ENCODE measurements at places on chromosomes 4 and X.

DNA sequence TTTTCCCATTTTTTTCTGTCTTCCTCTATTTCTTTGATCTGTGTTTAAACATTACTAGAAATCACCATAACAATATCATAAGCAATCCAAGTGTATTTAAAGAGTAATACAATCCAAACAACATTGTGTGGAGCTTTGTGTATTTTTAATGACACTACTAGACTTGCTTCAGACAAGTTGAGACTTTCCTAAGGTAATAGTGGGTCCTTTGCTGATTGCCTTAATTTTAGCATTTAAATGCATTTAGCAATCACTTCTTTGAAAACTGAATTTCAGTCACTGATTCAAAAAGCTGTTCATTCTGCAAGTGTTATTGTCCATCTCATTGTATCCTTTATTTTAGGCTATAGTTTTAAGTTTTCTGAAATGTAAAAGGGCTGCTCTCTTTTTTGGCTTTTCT is 804.8 kb downstream of the ADGRL3 start:
- DNase-seq: no peak

GRCh38 chr4:4338210-4339001 is 48.4 kb downstream of the ZBTB49 start:
- no peak for DNase-seq

- no peak for DNase-seq
Observed at GRCh38 chr4:169208090-169208455, 62.7 kb downstream of the SH3RF1 start.

GRCh38 chr4:36753048-36753447 is 471.6 kb downstream of the DTHD1 start:
- no peak for DNase-seq

DNA sequence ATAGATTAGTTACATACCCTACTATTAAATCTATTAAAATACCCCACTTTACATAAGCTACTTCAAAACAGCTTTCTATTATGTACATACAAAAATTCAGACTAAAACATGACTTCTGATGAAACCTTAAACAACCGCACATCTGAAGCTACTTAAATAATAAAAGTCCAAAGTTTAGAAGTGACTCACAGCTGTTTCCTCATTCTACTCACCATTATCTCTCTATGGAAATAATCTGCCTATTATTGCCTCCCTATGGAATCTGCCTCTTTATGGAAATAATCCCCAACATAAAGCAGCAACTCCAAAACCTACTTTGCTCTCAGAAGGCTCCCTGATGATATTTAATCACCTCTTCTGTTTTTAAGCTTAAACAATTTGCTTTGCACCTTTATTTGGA is 15.7 kb upstream of the BANK1 start:
- DNase-seq: peak; percentile 57

DNA sequence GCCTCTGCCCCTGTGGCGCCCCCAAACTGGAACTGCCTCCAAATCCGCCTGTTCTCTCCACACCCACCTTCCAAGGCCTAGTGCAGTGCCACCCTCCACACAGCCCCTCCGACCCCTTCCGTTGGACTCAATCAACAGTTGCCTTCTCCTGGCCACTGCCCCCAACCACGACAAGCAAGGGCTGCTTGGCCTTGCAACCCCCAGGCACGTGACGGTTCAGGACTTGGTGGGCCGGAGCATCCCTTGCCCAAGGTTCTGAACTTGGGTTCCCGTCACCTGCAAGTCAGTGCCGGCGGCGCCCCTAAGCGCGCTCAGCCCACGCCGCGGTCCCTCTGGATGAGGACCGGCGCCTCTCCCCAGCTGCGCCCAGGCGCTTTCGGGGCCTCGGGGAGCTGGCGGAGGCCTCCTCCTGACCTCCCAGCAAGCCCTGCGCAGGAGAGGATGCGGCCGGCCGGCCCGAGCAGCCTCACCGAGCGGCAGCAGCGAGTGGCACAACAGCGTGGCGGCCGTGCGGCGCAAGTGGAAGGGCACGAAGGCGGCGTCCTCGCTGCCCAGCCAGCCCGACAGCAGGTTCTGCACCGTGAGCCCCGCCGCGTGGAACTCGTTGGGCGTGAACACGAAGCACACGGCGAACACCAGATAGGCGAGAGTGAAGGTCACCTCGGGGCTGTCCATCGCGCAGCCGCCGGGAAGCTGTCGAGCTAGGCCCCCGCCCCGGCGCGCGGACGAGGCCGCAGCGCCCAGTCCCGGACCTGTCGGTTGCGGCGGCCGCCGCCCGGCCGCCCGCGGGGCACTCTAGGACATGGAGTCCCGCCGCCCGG is 750 bp downstream of the TMEM129 start:
- DNase-seq: no peak

DNA sequence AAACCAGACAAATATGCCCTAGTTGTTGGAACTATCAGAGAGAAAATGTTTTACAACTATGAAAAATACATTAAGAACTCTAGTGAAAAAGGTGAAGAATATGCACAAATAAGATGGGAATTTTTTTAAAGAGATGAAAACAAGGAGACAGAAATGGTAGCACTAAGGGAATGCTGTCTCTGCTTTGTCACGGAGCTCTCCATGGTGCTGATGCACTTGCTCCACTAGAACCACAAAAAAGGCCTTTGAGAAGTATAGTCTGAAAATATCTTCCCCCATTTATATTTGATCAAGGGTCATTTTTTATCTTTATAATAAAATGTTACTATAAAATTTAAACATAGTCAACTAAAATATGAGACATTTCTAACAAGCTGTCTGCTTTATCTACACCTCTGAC is 1655.5 kb upstream of the AGA start:
- no peak for DNase-seq

- DNase-seq: peak; percentile 4
Observed at GRCh38 chrX:111262086-111262485, 8.2 kb downstream of the CAPN6 start.

- DNase-seq: no peak
Observed at GRCh38 chr4:179248821-179249220, 1806.6 kb upstream of the AGA start.

DNA sequence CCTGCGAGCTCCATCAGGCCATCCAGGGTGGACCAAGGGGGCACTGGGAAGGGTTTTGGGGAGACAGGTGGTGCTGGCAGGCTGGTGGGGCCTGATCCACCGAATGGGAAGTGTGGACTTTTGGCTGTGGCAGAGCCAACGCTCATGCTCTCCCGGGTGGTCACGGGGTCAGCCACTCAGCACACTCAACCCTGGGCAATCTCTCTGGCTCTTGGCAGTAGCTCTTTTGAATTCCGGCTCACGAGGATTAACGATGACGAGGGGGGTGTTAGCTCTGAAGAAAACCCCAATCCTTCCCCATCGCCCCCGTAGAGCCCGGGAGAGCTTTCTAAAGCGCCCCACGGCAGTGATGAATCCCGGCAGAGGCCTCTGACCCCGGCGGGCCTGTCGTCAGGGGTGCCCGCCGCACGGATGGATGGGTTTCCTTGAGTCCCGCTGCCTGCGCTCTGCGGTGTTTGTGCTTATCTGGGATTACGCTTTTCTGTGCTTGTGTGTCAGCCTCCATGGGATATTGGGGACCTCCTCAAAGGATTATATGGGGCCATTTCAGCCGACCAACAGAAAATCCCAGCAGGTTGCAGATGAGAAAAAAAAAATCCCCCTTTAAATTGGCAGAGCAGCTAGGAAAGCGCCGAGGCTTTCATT is 156.8 kb upstream of the PSAPL1 start:
- no peak for DNase-seq
